Mammary epithelial cell (primary cell): ENCODE measurements at places on chromosomes 7 and 10.

- no peak for DNase-seq
These were observed 59.7 kb upstream of the PDCD4 start for GRCh38 chr10:110811791-110812581.

GRCh38 chr10:99853655-99854054, 71.2 kb downstream of the ABCC2 start:
- no peak for DNase-seq

DNA sequence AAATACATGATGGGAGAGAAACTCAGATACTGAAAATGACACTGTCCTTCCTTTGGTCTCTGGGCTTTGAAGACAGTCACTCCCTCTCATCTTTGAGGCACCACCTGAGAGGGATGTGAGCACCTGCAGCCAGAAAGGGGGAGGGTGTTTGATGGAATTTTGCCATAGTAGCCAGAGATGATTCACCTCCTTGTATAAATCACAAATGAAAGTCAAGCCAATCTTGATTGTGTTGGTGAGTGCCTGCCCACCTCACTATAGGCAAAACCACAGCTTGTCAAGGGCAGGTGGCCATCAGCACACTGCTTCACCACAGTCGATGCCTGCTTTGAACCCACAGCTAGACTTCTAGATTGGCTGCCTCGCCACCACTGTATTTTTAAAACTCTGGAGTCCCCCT, 48.2 kb downstream of the PON1 start:
- no peak for DNase-seq

DNA sequence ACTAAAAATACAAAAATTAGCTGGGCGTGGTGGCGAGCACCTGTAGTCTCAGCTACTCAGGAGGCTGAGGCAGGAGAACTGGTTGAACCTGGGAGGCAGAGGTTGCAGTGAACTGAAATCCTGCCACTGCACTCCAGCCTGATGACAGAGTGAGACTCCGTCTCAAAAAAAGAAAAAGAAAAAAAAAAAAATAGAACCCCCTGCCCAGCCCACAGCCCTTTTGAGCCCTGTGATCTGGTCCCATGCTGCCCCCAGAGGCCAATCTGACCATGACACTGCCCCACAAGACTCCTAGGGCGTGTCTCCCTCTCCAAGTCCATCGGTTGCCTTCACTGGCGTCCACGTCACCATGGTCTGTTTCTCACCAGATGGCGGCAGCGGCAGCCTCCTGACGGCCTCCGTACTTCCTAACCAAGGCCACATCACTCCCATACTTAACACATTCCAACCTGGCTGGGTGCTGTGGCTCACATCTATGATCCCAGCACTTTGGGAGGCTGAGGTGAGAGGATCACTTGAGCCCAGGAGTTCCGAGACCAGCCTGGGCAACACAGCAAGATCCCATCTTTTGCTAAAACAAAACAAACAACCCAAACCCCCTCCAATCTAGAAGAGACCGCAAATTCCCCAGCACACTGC, 18.0 kb downstream of the STX1A start:
- no peak for DNase-seq

DNA sequence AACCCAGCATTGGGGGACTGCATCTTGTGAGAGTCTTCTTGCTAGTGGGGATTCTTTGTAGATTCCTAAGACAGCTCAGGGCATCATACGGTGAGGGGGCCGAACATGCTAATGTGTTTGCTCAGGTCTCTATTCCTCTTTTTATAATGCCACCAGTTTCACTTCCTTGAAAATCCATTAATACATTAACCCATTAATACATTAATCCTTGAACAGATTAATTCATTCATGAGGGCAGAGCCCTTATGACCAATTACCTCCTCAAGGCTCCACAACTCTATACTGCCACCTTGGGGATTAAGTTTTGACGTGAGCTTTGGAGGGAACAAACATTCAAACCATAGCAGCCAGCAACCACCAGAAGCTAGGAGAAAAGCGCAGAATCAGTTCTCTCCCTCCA, 67.2 kb upstream of the POT1 start:
- no peak for DNase-seq

GRCh38 chr10:6516281-6516928, 63.7 kb downstream of the PRKCQ start:
- no peak for DNase-seq

- no peak for DNase-seq
These were observed 122.3 kb downstream of the CCDC71L start for GRCh38 chr7:106538638-106539037.

- peak; percentile 24 for DNase-seq
These were observed 1.8 kb upstream of the PFKFB3 start for GRCh38 chr10:6200734-6201515.

GRCh38 chr7:30515761-30516160, 11.1 kb upstream of the GGCT start:
- no peak for DNase-seq

DNA sequence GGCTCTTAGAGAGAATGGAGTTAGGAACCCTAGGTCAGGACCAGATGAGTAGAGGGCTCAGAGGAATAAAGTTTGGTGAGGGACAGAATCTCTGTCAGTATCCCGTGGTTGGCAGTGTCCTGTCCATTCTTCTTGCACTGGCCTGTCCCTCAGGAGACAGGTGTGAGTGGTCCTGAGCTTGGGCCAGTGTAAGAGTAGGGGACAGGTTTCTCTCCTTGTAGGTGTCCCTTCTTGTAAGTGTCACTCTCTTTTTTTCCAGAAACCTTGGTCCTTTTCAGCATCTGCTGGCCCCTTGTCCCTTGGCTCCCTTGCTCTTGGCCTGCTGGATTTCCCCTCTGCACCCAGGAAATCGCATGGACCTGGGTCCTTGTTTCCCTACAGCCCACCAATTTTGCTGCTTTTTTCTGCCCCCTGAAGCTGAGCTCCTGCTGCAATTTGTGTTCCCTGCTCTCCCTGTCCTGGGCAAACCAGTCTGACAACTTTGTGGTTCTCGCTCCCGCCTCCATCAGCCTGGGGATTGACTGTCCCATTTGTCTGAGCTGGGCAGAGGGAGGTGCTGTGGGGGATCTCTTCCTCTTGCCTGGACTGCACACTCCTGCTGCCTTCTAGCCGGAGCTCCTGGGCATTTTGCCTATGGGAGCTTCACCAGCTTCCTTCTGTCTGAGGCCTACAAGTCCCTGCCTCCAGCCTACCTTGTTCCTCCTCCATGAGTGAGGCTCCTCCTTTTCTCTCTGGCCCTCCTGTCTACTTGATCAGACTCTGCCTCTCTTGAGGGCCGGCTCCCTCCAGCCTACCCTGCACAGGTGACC, 6.5 kb downstream of the TSPAN14 start:
- DNase-seq, result peak; percentile 95

DNA sequence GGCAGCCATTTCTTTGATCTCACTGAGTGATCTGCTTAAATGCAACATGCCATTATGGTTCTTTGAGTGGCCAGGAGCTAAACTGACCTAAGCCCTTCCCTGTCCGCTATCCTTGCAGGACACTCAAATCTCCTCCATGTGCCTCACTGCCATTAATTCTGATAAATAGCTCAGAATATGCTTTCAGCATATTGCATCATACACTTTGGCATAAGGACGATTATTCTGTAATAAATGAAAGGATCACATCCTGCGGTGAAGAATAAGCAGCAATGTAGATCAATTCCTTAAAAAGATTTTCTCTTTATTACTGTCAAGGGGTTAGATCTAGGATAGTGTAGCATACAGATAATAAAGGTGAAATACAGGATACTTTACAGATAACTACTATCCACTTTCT, 231.8 kb upstream of the CTBP2 start:
- DNase-seq, result no peak

DNA sequence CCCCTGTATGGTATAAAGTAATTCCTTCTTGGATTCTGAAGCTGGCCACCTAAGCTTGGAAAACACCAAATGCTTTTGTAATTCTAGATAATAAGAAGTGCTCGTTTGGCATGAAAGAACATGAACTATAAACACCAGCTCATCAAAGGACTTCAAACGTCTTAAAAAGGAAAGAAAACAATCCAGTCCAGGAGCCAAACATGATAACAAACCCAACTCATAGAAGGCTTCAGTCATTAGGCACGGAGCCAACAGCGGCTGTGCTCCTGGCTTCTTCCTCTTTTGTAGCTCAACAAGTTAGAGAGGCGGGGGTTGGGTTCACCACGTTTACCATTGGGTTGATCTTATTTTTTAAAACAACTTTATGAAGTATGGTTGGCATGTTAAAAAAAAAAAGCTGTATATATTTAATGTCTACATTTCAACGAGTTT, 56.4 kb upstream of the ECHDC3 start:
- DNase-seq, result peak; percentile 61

DNA sequence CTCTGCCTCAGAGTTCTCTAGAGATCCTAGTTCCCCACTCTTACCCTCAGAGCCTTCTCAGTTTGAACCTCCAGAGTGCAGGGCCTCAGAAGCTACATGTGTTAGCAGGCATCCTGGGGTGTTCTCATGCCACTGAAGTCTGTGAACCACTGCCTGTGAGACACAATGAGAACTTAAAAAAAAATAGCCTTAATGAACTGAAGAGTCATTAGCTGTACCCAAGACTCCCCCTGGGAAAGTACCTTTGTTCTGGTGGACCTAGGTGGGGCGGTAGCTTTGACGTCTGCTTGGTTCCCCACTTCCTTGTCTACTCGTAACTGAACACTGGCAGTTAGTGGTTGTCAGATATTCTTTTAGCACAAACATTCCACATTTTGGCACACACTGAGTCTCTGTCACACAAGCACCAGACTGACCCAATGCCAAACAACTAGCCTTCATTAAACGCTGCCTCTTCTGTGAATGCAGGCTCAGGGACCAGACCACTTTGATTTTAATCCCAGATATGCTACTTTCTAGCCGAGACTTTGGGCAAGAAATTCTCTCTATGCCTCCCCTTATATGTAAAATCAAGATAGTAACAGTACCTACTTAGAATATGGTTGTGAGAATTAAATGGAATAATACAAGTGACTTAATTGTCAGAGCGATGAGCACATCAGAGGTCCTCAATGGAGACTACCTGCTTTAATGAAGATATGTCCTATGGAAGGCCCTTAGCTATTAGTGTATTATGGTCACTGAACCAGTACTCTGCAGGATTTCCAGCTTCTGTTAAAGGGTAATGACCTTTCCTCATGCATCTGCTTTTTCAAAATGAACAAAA, 75.3 kb upstream of the CC2D2B start:
- no peak for DNase-seq

DNA sequence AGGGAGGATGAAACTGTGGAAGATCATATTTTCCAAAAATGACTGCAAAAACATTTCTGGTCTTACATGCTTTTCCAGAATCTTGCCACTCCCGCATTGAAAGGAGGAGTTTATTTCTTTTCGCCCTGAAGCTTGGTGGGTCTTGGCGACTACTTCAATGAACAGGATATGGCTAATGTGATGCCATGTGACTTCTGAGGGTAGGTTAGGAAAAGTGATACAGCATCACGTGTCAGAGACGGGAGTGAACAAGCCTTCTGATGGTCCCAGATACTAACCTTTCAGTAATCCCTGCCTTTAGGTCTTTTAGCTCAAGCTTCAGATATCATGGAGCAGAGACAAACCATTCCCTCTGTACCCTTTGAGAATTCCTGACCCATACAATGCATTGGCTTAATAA, 192.2 kb upstream of the HPS1 start:
- peak; percentile 45 for DNase-seq

- DNase-seq, result no peak
These were observed 8.8 kb downstream of the TSPAN15 start for GRCh38 chr10:69459893-69460575.

DNA sequence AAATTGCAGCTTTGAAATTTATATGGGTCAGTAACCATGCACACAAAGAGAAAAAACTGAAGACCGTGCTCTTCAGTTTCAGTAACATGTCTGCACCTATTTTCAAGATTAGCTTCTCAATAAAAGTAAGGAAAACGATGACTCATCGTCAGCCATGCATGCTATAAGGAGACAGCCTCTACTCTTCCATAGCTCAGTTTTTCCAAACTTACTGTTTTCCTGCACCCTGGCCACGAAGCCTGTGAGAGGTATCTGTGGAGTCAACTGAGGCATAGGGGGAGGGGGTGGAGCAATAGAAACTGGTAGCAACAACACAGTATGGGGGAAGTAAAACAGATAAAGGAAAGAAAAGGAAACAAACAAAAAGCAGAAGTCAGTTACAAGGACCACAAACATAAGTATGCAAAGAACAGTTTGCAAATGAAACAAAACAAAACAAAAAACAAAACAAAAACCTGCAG, 58.0 kb downstream of the PDSS1 start:
- peak; percentile 64 for DNase-seq

GRCh38 chr10:61869774-61870525, 31.5 kb upstream of the ARID5B start:
- no peak for DNase-seq

DNA sequence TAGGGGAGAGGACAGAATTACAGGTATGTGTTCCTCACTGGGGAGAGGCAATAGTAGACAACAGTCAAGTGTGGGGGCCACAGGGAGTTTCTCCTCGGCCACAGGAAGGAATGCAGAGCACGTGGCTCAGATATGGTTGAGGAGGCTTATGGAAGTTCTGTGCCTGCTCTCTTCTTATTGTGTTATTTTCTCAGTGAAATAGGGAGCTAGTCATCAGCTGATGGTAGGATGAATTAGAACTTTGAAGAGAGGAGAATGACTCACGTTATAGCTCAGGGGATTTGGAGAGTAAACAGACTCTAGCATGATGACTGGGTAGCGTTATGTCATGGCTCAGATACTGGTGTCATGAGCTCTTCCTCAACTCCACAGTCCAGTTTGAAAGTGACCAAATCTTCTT, 308.3 kb upstream of the IGFBP3 start:
- peak; percentile 78 for DNase-seq

GRCh38 chr7:55490099-55490498, 82.2 kb downstream of the VOPP1 start:
- no peak for DNase-seq

DNA sequence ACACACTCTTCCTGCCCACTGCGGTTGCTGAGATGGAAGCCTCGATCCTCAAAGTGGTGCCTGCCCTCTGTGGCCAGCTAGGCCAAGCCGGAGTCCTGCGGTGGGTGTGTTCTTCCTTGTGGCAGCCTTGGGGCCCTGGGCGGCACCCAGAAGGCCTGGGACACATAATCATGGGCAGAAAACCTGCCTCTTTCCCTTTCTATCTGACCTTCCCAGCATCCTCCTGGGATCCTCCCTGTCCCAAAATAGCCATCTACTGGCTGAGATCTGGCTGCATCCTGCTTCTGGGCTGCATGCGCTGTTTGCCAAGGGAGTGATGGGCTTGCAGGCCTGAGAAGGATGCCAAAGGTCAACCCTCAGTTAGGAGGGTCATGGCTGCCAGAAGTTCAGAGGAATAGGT, 23.9 kb downstream of the COL13A1 start:
- no peak for DNase-seq

- DNase-seq, result peak; percentile 52
These were observed 170.2 kb downstream of the FAM107B start for GRCh38 chr10:14604181-14605142.

- DNase-seq, result peak; percentile 63
These were observed 165.8 kb downstream of the CCDC3 start for GRCh38 chr10:12835709-12836108.

DNA sequence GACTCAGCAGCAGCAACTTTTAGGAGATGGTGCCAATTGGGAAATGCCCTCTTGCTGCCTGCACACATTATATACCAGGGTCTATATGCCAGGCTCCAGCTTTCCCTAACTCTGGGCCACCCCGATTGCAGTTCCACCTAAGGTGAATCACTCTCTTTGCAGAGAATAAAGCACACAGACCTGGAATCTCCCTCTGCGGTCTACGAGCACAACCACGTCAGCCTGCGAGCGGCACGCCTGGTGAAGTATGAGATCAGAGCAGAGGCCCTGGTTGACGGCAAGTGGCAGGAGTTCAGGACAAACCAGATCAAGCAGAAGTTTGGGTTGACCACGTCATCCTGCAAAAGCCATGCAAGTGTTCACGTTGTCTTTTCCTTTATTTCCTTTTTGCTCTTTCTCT, 38.2 kb upstream of the PLEKHA1 start:
- DNase-seq, result no peak
